ENCODE measurements at places on chromosomes 12 and 14.
A peak's percentile ranks its signal among the peaks of the same experiment; 100 is the strongest.

GRCh38 chr14:78173346-78174035 is 3.3 kb downstream of the NRXN3 start:
- no peak for DNase-seq

DNA sequence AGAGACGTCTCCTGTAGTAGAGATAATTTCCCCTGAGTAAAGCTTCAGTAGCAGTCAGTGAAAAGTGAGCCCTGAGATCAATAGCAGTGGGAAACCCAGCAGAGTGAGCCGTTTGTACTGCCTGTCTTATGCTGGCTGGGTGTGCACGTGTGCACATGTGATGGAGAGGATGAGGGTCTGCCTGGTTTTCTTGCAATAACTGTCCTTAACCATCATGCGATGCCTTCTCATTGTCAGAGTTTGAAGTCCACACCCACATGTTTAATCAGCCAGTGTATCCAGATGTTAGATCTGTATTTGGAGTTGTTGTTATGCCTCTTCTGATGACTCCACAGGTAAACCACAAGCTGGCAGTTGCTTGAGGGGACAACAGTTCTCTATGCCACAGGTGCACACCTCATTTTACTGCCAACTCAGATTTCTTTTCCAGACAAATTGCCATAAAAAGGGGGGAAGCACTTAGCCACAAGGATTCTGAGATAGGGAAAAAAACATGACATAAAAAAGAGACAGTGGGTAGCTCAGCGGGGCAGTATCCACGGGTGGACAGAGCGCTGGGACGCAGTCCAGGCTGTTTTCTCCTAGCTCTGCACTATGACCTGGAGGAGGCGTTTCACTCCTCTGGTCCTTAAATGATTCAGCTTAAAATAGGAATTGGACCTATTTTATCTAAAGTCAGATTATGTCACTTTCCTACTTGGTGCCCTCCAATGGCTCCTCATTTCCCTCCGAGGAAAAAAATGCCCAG is 192.3 kb downstream of the ANO6 start:
- DNase-seq: no peak

GRCh38 chr12:108525681-108526080 is 10.6 kb downstream of the FICD start:
- DNase-seq: no peak

- DNase-seq: no peak
These were observed 269.1 kb downstream of the NAV3 start for GRCh38 chr12:78099806-78100205.

- no peak for DNase-seq
These were observed 11.5 kb downstream of the ZFP36L1 start for GRCh38 chr14:68781161-68782021.

GRCh38 chr14:104424406-104425072 is 155.0 kb upstream of the C14orf180 start:
- DNase-seq: no peak

- no peak for DNase-seq
These were observed 1322.1 kb downstream of the TMEM121 start for GRCh38 chr14:106848330-106849121.

DNA sequence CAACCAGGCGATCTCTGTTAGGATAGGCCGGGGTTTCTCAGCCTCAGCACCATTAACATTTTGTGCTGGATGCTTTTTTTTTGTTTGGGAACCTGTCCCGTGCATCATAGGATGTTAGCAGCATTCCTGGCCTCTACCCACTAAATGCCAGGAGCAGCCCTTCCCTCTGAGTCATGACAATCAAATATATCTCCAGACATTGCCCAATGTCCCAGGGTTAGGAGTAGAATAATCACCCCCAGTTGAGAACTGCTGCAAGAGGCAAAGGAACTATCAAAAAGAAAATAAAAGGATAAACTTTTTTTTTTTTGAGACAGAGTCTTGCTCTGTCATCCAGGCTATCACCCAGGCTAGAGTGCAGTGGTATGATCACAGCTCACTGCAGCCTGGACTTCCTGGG is 76.0 kb downstream of the ACACB start:
- peak; percentile 86 for DNase-seq

- DNase-seq: no peak
These were observed 974.5 kb upstream of the FLRT2 start for GRCh38 chr14:84555493-84555892.

DNA sequence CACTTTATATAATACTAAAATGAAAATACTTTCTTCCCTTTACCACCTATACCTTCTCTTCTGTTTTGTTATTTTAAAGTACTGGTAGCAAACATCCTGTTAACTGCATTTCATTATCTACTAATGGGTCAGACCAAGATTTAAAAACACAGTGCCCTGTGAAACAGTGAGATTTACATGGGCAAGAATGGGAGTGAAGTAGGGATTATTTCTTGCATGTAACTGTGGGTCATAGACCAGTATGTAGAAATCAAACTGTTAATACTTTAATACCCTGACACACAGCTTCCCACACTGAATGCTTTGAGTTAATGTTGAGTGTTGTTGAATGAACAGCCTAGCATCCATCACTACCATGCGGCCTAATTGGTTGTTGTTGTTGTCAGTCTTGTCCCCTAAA is 61.6 kb downstream of the PLEKHA5 start:
- DNase-seq: no peak

- DNase-seq: peak; percentile 14
These were observed 51.7 kb upstream of the RTL1 start for GRCh38 chr14:100955201-100955600.

- DNase-seq: no peak
These were observed 8.8 kb downstream of the CPNE6 start for GRCh38 chr14:24080142-24080530.

DNA sequence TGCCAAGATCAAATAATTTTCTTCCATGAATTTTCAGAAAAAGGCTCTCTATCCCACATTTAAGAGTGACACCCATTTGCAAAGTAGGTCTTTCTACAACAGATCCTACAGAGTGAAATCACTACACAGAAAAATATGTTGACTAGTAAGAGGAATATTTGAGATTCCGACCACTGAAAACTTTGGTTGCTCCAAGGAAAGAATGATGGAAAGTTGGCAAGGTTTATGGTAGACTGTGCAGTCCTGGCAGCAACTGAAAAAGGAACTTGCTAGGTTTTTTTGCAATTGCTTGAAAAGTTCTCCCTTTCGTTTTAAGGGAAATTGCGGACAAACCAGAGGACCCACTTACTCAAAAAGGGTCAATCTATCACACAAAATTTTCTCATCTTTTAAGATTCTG is 83.1 kb upstream of the TSPAN8 start:
- DNase-seq: no peak

DNA sequence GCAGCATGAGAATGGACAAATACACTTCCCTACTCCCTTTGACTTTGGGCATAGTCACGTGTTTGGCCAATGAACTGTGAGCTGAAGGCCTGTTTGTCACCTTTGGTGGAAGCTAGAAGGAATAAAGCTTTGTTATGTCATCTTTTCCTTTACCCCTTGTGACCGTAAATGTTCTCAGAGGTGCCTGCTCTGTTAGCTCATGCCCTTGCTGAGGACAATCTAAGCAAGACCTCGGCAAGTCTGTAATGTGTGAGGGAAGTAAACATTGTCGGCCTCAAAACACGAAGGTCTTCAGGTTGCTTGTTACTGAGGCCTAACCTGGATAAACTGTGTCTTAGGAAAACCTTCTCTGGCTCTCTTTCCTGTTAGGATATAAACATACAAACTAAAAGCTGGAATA is 354.2 kb downstream of the TMEM132D start:
- DNase-seq: no peak

- DNase-seq: no peak
These were observed 23.7 kb downstream of the SLC5A8 start for GRCh38 chr12:101186291-101186690.

DNA sequence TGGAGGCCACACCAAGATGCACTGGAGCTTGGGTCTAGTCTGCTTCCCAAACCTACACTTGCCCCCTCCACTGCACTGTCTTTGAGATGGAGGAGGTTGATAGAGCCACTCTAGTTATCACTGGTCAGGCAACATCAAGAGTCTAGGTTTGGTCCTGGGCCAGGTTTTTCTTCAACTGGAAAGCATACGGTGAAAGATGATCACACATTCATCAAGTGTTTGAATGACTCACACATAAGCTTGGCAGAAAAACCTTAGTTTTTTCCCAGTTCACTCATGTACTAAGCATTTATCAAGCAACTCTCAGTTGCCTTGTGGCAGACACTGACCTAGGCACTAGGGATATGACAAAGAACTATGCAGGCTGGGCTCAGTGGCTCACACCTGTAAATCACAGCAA is 84.5 kb downstream of the PLEKHG3 start:
- DNase-seq: peak; percentile 90

DNA sequence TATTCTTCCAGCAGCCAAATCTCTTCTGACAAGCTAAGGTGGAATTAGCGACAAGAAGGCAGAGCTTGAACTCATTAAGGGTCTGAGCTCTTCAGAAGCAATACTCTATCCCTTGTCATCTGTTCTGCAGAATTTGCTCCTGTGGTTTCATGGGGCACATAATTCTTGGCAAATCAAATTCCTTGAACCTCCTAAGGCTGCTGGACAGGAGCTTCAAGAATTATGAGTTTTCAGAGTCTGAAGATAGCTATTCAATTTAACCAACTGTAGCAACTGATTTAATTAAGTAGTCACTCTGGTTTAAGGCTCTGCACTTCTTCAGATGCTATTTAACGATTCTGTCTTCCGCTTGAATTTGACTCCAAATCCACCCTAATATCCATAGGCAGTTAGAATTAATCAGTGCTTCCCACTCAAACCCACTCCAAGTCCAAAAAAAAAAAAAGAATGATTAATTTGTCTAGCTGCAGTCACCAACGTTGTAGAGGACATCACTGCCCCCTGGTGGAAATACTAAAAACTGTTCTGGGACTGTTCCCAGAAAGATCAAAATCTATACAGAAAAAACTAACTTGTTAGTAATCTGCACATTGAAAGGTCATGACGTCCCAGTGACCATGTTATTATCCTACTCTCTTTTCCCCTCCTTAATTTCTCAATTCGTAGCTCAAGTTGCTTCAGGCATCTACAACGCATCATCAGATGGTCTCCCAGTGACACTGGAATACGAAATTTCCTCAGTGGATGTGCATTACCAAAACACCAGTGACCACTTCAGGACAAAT is 169.9 kb downstream of the KIF21A start:
- DNase-seq: no peak

GRCh38 chr12:90794212-90794611 is 160.8 kb downstream of the CCER1 start:
- DNase-seq: peak; percentile 1
